ENCODE measurements at places on chromosomes 16 and 17.

DNA sequence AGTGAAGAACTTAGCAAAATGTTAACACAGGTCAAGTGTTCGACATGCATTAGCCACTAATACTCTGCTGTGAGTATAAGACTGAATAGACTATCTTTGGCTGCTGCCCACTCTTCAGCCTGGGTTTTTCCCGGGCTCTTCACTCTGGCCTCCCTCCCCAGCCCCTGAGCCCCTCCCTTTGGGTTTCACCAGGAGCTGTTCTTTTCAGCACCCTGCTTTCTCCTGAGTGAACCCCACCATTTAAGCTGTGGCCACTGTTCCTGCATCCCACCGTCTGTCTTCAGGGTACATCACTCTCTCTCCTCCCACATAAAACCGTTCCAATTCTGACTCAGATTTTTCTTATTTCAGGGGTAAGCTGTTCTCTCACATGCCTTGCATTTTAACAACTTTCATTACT, 92.0 kb upstream of the ASIC2 start:
- DNase-seq = no peak

- DNase-seq = no peak
These were observed 5.8 kb upstream of the ALDH3A1 start for GRCh38 chr17:19753661-19754463.

DNA sequence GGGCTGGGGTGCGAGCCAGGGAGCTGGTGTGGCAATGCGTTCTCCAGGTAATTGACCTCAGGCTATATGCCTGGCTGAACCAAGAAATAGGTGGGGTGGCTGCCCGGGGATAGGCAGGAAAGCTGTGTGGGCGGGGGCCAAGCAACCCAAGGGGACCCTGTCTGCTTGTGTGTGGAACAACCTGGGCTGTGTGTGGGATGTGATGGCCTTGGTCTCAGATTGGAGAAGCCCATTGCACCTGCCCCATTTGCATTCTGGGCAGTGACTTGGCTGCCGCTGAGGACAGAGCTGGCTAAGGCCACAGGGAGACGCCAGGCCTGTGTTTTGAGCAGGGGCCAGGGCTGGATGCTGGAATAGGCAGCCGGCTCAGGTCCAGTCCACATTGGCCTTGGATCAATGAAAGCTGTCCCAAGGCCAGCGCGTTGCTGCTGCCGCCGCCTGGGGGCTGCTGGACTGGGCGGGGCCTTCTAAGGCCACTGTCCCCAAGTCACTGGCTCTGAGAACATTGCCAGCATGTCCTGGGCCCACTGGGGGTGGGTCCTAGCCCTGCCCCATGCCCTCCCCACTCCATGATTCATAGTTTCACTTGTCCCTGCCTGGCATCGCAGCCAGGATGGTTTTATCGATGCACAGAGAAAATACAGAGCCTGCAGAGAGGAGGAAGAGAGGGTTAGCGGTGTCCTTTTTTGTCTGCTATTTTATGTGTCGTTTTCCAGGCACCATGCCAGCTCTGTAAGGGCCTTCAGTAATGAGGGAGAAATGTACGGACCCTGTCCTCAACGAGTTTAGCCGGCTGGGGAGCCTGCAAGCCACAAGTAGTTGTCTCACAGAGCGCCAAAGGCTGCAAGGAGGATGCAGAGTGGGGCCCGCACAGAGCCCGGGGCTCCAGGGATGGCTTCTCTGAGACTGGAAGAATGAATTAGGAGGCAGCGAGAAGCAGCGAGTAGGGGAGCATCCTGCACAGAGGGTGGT, 43.9 kb downstream of the NKD1 start:
- DNase-seq = no peak

DNA sequence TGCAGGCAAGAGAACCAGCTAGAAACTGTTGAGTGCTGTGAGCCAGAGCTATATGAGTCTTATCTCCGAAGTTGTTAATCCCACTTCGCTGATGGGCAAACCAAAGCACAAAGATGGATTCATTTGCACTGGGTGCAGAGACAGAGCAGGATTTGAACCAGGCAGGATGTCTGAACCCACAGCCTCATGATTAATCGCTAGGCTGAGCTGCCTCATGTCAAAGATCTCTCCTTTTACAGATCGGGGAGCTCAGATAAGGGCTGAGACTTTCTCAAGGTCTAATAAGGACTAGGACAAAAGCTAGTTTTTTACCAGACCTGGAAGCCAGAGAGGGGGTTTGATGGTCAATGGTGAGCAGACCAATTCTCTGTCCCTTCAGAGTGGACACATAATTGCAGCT, 51.5 kb downstream of the GINS3 start:
- no peak for DNase-seq

DNA sequence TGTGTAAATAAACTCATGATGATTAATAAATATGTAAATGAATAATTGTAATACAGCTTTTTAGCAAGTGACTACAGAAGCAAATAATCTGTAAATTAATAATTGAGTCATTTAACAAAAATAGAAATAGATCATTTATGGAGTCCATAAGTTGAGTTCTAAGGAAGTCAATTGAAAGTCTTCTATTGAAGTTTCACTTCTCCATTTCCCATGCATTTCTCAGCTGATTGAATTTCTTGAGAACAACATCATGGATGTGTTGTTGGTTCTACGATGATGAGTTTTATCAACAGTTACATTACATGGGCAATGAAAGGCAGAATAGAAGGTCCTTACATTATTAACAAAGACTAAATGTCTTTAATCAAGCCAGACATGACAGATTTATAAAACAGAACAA, 290.4 kb downstream of the MAP2K6 start:
- DNase-seq = no peak

DNA sequence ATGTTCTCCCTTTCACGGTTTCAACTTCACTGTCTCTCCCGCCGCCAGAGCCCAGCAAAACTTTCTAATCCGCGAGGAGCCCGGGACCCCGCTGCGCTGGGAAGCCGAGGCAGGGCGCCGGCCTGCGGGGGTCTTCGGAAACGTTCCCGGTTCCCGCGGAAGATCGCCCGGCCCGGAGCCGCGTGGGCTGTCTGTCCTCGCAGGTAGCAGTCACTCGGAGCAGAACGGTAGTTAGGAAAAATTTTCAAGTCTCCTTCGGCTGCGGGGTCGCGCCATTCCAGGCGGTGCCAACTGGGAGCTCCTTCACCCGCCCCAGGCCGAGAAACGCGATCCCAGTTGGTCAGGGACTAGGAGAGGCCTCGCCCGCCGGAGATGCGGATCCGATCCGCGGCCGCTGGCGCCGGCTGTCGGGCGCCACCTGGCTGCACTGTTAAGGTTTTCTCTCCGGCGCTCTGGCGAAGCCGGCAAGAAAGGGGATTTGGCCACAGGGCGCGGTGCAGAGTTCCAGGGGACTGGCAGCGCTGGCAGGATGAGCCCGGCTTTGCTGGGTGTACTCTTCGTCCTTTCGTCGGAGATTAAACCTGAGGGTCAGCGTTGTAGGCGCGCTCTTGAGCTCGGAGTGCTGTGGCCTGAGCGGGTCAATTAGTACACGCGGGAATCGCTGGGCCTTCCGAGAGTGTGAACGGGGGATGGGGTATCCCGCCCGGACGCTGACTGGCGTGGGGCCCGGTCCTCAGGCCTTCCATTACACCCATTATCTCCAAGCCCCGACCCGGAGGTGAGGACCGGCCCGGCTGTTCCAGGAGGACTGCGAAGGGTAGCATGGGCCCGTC, 135.4 kb downstream of the KCNJ12 start:
- DNase-seq = peak; percentile 80

DNA sequence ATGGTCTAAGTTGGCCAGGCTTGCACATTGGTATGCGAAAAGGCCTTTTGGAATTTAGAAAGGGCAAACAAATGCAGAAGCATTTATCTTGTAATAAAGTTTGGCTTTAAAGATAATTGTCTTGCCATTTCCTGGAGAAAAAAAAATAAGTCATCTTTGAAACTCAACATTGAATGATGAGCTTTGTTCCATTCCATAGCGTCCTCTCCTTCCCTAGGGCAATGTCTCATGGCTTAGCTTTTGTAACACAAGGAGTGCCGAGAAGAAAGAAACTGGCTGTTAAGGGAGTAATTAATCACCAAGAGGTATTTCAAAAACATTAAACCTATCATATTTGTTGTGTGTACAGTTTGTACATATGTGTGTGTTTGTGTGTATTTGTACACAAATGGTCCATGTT, 372.3 kb downstream of the NPIPA8 start:
- no peak for DNase-seq

DNA sequence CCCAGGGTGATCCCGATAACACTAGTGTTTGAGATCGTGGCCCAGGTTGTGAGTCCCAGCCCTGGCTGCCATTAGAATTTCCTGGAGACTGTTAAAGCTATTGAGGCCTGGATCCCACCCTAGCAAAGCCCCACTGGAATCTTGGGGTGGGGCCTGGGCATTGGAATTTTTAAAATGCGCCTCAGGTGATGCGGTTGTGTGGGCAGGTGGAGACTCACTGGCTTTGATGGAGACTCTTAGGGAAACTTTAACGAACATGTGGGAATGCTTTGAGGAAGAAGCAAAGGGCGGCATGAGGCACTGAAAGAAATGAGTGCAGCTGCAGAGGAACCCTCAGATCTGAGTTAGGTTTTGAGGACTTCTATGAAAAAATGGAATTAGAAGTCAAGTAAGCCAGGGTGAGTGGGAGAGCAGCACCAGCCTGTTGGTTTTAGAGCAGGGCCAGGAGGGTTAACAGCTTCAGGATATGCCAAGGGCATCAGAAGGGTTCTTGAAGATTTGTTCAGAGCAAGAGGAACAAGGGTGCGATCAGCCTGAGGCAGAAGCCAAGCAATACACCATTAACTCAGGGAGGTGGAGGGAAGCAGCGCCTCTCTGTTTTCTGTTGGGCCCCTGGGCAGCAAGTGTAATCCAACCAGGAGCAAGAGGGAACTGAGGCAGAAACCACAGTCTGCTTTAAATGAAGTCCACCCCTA, 42.5 kb downstream of the KSR1 start:
- DNase-seq = no peak

DNA sequence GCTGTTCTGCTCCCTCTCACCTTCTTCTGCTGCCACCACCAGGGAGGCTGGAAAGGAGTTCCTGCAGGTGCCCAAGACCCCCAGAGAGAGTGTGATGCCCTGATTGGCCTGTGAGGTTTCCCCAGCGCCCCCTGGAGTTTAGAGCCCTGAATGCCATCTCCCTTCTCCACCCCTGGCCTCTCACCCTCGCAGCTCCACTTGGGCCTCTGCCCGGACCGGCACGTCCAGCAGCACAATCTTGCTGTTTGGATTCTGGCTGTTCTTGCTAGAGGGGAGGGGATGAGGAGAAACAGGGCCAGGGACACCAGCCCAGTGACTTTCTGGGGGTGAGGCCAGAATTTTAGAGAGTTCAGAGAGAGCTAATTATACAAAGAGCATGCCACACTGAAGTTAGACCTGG, 12.5 kb upstream of the FAM171A2 start:
- no peak for DNase-seq

DNA sequence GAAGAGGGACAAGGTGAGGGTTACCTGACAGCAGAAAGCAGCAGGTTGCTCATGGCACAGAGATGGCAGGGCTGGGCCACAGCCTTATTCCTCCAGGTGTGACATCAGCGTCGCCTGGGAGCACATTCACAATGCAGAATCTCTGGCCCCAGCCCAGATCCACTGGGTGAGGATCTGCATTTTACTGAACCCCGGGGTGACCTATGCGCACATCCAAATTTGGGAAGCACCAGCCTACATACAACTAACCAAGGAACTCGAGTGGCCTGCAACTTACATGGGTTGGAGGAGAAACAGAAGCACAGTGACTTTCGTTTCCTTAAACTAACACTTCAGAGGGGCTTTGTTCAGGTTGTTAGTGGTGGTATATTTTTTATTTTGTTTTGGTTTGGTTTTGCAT, 17.6 kb downstream of the CPPED1 start:
- DNase-seq = no peak

GRCh38 chr17:5846001-5846400, 224.2 kb upstream of the WSCD1 start:
- no peak for DNase-seq

All from fibroblast of skin of right quadriceps (primary cell).